ENCODE measurements at places on chromosomes 4 and X.
A peak's percentile ranks its signal among the peaks of the same experiment; 100 is the strongest.

GRCh38 chr4:77092975-77093374 lies 17.2 kb upstream of the CCNI start:
- no peak for DNase-seq

DNA sequence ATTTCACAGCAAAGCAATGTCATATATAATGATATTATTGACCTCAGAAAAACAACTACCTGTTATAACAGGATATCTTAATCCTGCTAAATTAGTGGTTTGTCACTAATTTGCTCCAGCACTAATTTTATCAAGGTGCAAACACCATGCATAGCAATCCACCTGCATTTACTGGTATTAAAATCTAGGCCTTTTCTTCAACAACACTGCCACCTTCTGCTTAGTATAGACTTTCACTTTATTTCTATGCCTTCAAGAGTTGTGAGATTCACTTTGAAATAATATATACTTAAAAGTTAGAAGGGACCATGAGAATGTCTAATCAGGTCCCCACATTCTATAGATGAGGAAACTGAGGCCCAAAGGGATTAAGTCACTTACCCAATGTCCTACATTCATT lies 82.1 kb upstream of the IQCM start:
- no peak for DNase-seq

GRCh38 chr4:147550626-147551246 lies 66.5 kb upstream of the TMEM184C start:
- no peak for DNase-seq

DNA sequence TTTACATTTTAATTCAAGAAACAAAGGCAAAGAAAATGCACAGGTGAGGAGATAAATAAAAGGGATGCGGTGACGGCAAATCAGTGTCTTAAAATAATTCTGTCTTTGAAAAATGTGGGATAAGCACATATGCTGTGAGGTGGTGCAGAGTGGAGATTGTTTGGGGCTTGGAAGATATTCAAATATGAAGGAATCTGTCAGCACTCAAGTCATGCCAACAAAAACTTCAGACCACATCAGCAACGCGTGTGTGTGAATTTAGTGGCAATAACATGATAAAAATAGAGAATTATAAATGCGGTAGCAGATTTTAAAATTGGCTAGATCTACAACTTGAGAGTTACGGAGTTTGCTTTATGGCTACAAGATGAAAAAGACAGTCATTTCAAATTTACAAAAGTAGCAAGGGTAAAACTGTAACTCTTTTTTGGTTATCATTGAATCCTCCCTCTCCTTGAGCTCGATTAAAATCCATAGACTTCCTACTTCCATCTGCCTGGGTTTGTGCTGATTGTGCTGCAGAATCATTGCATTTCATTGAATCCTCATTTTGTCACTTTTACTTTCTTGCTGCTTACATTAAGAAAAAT lies 71.5 kb upstream of the VCX2 start:
- DNase-seq = no peak

DNA sequence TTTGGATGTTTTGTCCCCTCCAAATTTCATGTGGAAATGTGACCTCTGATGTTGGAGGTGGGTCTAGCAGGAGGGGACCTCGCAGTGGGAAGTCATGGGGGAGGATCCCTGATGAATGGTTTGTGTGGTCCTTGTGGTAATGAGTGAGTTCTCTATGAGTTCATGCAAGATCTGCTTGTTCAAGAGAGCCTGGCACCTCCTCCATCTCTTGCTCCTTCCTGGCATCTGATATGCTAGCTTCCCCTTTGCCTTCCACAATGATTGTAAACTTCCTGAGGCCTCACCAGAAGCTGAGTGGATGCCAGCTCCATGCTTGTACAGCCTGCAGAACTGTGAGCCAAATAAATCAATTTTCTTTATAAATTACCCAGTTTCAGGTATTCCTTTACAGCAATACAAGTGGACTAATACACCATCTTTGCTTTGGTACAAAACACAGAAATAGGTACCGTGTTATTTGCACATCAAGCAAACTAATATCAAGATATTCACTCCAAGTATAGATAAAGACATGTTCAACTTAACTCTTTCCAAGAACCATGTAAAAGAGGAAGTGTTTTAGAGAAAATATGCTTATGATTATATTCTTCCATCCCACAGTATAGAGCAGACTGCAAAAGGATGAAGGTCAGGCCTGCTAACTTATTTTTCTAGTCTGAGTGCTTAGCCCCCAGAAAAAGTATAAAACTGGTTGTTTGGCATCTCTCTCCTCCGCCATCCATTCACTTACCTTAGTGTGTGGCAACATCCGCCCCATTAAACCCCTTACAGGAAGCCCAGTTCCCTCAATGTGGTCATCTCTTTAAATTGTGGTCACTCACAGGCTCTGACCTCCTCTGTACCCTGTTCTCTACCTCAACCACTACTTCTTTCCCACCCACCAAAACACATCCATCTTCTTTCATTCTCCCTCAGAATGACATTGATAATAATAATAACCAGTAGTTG lies 6.7 kb downstream of the ARAP2 start:
- no peak for DNase-seq

GRCh38 chr4:67396008-67396407 lies 149.3 kb downstream of the CENPC start:
- DNase-seq = no peak

- no peak for DNase-seq
Measured at GRCh38 chr4:10872833-10873517, 188.4 kb upstream of the CLNK start.

- DNase-seq = no peak
Measured at GRCh38 chrX:15549189-15550012, 48.8 kb downstream of the BMX start.

- DNase-seq = no peak
Measured at GRCh38 chr4:78878031-78878430, 61.2 kb downstream of the PAQR3 start.

DNA sequence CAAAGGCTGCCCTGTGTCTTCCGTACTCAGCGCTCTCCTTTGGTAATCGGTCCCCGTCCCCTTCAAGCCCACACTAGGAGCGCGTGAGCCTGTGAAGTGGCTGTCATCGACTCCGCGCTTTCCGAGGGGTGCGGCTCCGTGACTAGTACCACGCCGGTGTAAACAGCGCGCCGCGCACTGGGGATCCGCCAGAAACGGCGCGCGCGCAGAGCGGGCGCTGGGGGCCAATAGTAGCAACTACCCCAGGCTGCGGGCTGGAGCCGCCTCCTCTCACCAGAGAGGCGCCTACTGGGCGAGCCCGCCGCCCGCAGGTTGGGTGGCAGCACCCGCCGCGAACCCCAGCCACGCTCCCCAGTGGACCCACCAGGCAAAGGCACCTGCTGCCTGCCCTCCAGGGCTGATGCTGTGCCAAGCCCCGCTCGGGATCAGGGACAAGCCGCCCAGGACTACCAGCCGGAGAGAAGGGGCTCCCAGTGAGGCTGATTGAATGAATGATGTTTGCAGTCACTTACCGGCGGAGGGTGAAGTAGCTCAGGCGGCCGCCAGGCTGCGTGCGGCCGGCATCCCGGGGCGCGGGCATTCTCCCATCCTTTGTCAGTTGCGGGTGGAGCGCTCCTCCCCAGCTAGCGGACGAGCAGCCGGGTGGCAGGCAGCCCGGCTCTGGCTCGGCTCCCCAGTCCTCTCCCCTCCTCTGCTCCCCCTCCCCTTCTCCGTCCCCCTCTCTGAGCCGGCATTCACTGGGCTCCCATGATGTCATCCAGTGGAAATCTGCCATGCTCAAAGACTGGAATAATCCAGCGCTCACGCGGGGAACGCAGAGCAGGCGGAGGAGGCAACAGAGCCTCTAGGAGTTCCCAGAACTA lies 370.3 kb upstream of the SMIM31 start:
- DNase-seq = no peak

- DNase-seq = no peak
Measured at GRCh38 chr4:76058302-76058701, 16.2 kb upstream of the ART3 start.

- DNase-seq = no peak
Measured at GRCh38 chr4:176188654-176189053, 6.7 kb downstream of the SPATA4 start.

DNA sequence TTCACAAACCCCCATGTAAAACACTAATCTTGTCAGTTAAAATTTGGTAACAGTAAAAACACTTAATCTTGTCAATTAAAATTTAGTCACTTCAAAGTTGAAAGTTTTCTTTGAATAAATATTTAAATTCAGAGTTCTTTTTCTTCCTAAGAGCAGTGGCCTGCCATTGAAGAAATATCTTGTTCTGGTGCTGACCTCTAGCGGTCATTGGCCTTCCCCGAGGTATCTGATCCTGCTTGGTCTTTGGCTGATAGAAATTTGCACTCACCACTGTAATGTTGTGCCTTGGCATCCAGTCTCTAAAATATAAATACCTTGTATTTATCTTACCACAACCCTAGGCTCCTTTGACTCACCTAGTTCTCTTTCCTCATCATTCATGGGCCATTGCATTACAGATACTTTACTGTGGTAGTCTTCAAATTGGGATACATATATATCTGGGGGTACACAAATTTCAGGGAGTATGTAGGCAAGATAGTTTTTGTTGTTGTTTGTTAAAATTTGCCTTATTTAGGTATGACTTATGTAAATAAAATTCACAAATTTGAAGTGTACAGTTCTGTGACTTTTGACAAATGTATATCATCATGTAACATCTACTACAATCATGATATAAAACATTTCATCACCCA lies 6.7 kb upstream of the ART3 start:
- DNase-seq = peak; percentile 69

- DNase-seq = no peak
Measured at GRCh38 chrX:31606771-31607170, 534.9 kb upstream of the FTHL17 start.

GRCh38 chr4:109472343-109472761 lies 38.7 kb downstream of the SEC24B start:
- no peak for DNase-seq

DNA sequence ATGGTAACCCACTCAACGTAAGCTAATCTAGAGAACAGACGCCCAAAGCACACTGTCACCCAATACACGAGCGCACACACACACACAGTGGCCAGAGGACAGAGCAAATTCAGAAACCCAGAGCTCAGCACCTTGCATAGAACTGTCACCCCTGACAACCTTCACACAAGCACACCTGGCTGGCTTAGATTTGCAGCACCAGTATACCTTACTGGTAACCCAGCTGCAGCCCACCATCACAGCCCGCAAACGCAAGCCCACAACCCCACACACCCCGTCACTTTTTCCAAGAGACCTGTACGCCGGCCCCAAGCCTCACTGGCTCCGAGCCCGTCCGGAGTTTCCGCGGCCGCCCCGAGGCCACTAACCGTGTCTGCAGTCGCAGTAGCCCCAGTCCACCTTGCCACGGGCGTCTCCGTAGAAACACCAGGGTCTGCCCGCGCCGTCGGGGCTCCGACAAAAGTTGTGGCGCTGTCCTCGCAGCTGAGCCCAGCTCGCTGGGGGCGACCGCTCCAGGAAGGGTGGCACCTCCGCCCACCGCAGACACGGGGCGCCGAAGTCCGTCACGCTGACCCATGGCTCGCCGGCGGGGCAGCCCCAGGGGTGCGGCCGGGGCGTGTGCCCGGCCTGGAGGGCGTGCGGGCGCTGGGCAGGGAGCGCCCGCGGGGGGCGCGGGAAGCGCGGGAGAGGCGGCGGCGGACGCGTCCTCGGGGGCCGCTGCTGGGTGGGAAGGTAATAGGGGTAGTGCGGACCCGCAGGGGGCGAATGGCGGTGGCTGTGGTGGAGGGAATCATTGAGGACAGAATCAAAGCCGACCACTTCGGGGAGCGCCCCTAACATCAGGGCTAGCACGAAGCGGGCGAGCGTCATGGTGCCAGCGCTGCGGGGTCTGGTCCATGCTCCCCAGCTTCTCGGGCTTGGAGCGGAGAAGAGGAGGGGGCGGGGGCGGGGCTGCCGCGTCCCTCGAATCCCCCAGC lies 664 bp downstream of the PRSS12 start:
- peak; percentile 37 for DNase-seq

DNA sequence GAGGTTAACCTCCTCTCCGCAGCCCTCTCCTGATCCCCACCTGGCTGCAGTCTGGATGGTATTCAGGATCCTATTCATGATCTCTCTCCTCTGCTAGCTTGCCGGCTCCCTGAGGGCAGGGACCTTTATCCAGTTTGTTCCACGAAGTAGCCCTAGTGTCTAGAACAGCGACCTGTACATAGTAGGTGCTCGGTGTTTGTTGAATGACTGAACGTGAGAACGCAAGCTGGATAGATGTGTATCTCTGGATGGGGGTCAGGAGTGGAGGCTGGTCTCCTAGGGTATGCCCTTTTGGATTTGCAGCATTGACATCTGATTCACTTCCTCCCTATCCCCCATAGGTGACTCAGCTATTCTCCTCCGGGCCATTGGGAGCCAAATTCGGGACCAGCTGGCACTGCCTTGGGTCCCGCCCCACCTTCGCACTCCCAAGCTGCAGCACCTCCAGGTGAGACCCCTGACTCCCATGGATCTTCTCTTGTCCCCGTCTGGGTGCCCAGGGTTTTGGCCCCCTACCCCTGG lies 7.3 kb downstream of the CCDC22 start:
- no peak for DNase-seq

GRCh38 chrX:140504371-140505324 lies at the start of gene SOX3:
Gene SOX3, minus strand, starts transcription at chrX:140505069. Its CDS starts 9 bp downstream, at chrX:140505060.
- no peak for DNase-seq

GRCh38 chr4:26812049-26812714 lies 48.5 kb upstream of the STIM2 start:
- DNase-seq = no peak

GRCh38 chr4:113825272-113825671 lies 63.7 kb upstream of the CAMK2D start:
- no peak for DNase-seq

DNA sequence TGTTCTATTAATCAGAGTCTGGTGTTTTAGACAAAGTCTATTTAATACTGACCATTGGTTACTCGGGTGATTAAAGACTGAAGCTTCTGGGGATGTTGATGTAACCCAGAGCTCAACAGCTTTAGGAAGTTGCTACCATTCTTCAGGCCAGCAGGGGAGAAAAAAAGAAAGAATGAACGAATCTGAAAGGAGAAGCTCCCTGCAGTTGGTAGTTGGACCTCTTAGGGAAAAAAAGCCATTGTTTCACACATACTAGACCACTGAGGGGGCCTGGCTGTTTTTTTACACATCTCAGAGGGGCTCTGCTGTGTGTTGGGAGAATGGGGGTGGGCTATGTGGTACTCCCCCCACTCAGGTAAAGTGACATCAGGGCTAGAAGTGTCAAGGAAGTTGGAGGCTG lies 378.9 kb downstream of the KCNIP4 start:
- no peak for DNase-seq

DNA sequence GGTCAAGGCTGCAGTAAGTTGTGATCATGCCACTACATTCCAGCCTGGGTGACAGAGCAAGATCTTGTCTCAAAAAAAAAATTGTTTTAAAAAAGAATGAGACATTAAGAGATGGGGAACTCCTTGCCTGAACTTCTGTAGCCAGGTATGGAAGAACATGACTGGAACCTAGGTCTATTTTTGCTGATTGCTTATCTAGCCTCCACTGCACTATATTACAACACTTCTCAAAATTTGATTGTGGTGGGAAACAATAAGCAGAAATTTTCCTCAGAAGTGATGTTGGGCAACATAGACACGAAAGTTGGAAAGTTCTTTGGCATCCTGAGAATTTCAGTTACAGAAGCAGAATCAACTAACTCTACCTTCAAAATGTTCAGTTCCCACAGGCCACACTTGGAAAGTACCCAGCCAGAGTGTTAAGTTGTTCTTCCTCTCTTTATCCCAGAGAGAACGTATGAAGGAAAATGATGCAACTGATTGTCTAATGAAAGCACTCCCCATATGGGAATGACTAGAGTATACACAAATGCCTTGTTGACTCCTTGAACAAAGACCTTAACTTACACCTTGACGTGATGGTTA lies 50.0 kb downstream of the LUZP4 start:
- DNase-seq = no peak

Measured in HEK293T (cell line).